ENCODE measurements at places on chromosomes 11 and 22.

- no peak for DNase-seq
Observed at GRCh38 chr22:36733271-36733670, 29.7 kb upstream of the CACNG2 start.

DNA sequence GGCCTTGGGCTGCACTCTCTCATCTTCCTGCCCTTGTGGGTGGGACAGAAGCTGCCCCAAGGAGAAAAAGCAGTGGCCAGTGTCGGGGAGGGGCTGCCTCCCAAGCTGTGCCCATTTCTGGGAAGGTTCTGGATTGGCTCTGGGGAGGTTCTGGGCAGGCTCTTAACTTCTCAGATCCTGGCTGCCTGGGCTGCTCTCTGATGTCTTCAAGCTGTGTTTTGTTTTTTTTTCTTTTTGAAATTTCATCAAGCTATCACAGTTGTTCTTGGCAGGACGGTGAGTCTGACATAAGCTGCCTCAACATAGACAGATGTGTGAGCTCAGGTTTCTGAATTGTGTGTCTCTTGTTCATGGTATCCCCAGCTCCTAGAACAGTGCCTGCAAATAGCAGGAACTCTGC, 1032.0 kb downstream of the BRD1 start:
- DNase-seq, result no peak

- DNase-seq, result no peak
Observed at GRCh38 chr11:45832811-45833441, 14.3 kb upstream of the CRY2 start.

GRCh38 chr11:72838691-72839305, 24.6 kb downstream of the ATG16L2 start:
- no peak for DNase-seq

GRCh38 chr22:49331878-49332277, 495.8 kb downstream of the BRD1 start:
- DNase-seq, result no peak

DNA sequence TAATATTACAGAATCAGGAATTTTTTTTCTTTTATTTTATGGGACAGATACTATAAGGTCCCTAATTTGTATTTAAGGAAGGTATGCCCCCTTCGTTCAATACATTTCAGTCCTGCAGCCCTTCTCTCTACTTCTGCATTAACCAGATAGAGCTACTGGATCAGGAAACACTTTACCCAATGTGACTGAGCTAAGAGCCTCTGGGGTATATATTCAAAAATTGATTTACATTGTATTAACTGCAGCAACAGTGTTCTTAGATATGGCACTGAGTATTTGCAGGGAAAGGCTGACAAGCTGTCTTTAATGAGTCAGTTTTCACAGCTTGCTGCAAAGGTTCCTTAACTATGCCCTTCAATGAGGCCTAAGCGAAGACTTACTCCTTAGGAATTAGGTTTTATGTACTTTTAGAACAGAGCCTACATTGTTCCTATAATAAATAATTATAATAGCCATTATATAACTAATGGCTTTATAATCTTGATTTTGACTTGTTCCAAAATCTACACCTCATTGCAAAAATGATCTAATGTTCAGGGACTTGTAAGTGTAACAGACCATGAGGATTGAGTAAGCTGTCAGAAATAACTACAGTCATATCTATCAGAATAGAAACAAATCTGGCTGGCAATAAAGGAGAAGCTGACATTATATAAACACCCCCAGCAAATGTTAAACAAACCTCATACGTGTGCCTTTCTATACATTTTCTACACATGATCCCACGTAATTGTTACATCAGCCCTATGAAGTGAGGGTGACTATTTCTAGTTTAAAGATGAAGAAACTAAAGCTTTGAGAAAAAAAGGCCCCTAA, 55.0 kb downstream of the DDI1 start:
- no peak for DNase-seq

- no peak for DNase-seq
Observed at GRCh38 chr11:114774599-114775361, 96.5 kb downstream of the NXPE2 start.

DNA sequence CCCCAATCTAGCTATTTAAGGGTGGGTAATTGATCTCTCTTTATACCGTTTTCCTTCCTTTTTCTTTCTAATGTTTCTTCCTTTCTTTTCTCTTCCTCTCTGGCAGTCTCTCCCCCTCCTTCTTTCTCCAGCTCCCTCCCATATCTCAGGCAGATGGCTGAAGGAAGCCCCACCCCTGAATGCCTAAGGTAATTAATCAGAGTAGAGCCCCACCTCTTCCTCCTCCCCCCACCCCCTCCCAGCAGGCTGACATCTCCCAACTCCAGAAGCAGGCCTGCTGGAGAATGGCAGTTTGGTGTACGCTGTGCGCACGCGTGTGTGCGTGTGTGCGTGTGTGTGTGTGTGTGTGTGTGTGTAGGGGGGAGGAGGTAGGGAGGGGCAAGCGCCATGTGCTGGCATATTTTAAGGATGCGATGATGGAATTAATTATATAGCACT, 122.6 kb downstream of the APOL5 start:
- no peak for DNase-seq

GRCh38 chr11:3623767-3624458, 17.9 kb downstream of the ART5 start:
- no peak for DNase-seq

- no peak for DNase-seq
Observed at GRCh38 chr11:106875013-106875412, 143.3 kb downstream of the GUCY1A2 start.

DNA sequence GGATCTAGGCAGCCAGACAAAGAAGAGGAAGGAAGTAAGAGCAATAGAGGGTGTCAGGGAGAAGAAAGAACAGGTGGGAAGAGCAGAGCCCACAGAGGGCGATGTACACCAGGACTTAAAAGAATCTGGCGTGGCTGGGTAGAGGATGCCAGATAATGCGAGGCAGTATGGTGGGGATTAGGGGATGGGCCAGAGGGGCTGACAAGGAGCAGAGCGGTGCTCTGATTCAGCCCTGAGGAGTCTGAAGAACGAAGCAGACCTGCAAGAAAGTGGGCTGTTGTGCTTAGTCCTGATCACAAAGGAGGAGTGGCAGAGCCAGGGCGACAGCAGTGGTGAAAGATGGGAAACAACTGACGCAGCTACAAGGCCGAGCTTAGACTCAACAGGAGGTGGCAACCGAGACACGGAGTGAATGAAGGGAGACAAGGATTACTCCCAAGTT, 163.7 kb downstream of the LARGE1 start:
- no peak for DNase-seq

- DNase-seq, result no peak
Observed at GRCh38 chr11:73451896-73452295, 75.7 kb downstream of the RELT start.

All from activated T-helper 1 cell treated with anti-CD3 and anti-CD28 coated beads, Interleukin-2, amount 50 U/mL, for 16 hours (primary cell).